ENCODE measurements at places on chromosomes 13 and 19.

DNA sequence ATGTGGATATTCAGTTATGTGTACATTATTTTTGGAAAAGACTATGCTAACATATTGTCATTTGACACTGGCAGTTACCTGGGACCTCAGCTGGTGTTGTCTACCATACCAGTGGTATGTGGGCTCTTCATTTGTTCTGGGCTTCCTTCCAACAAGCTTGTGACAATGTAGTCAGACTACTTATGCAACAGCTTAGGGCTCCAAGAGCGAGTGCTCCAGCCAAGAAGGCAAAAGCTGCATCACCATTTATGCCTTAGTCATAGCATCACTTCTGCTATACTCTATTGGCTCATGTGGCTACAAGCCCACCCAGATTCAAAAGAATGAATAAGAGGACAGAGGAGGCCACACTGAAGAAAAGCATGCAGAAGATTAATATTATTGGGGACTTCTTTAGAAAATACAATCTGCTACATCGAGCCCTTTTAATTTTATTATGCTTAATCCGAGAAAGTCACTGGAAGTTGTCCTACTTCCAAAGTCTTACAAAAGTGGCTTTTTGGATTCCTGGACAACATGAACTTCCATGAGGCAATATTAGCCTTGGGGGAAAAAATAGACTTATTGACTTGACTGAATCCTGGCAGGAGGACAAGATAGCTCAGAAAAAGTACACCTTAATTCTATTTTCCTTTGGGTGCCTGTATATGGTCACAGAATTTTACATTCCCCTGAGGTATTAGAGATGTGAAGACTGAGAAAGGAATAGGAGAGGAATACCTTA lies 529.4 kb upstream of the HTR2A start:
- no peak for DNase-seq

DNA sequence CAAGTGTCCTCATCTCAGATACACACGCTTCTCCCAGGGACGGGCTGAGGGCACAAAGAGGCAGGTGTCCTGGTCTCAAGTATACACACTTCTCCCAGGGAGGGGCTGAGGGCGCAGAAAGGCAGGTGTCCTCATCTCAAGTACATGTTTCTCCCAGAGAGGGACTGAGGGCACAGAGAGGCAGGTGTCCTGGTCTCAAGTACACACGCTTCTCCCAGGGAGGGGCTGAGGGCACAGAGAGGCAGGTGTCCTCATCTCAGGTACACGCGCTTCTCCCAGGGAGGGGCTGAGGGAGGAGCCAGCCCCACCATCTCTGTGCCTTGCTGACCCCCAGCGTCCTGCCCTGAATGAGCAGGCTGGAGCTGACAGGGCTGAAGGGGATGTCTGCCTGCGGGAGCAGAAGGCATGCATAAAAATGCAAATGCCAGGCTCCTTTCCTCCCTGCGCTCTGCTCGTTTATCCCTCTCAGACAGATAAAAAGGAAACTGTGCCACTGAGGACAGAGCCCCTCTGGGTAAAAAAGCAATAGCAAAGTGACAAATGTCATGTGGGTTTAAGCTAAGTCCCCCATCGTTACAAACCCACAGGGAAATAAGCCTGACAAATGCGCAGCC lies 96.1 kb upstream of the UQCRFS1 start:
- DNase-seq: no peak

GRCh38 chr13:30551189-30551588 lies 66.5 kb upstream of the USPL1 start:
- no peak for DNase-seq

GRCh38 chr13:25001476-25002206 lies 94.3 kb upstream of the PABPC3 start:
- no peak for DNase-seq

- DNase-seq: no peak
These were observed 19.0 kb downstream of the EPS8L1 start for GRCh38 chr19:55094456-55095259.

DNA sequence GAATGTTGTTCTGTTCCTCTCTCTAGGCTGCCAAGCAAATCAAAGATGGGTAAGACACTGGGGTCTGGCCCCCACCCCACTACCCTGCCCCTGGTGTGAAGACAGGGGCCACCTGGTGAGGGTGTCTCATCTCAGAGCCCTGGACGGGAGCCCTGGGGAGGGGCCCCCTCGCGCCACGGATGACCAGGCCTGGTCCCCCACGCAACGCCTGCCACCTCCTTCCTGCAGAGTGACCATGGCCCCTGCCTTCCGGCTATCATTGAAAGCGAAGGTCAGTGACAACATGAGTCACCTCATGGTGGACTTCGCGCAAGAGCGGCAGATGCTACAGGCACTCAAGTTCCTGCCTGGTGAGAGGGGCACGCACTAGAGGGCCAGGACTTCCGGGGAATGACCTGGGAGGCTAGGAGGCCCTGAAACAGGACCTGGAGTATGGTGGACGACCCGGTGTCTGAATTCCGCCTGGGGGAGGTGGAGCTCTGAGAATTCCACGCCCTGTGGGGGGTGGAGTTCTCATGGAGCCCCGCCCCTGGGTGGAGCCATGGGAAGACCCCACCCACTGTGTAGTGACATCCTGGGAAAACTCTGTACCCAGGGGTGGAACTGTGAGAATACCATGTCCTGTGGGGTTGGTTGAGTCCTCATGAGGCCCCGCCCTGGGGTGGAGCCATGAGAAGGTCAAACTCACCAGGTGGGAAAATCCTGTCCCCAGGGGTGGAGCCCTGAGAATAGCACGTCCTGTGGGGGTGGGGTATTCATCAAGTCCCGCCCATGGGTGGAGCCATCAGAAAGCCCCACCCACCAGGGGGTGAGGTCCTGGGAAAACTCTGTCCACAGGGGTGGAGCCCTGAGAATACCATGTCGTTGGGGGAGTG lies 6.1 kb downstream of the FSD1 start:
- no peak for DNase-seq

DNA sequence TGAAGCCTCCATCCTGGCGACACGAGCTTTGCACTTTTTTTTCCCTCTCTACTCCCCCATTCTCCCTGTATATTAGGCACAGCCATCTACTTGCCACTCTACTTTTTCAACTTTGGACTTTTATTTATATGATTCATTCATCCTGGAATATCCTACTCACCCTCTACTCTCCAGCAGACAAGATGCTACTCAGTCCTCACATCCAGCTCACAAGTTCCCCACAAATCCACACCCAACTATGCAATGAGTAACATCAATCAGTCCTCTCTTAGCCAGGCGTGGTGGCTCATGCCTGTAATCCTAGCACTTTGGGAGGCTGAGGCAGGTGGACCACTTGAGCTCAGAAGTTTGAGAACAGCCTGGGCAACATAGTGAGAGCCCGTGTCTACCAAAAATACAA lies 23.9 kb upstream of the URAD start:
- no peak for DNase-seq

DNA sequence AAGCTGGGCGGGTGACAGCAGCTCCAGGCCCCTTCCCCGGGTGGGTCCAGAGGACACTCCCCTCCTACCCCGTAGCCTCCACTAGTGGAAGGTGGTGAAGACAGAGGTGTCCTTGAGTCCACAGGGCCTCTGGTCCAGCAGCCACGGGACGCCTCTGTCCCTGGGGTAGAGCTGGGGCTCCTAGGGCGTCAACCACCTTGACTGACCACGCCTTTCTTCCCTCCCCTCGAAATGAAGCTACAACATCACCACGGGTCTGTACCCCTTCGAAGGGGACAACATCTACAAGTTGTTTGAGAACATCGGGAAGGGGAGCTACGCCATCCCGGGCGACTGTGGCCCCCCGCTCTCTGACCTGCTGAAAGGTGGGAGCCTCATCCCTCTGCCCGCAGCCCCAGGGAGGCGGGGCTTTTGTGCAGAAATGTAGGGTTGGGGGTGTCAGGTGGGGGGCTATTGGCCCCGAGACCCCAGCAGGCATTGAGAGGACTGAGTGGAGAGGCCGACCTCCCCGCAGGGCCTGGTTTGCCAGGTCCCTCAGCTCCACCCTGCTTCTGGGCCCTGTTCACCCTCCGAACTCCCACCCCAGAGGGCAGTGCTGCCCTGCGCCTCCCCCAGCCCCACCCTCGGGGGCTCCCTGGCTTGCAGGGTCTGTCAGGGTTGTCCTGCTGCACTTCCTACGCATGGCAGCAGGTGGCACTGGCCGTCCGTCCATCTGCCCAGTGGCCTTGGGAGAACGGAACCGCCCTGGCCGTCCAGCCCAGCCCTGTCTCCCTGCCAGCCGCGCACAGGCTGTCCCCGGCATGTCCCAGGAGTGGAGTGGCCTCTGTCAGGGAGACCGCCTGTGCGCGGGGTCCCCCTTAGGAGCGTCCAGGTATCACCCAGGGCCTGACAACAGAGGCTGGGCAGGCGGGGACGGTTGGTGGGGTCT lies 15.7 kb downstream of the STK11 start:
- no peak for DNase-seq

DNA sequence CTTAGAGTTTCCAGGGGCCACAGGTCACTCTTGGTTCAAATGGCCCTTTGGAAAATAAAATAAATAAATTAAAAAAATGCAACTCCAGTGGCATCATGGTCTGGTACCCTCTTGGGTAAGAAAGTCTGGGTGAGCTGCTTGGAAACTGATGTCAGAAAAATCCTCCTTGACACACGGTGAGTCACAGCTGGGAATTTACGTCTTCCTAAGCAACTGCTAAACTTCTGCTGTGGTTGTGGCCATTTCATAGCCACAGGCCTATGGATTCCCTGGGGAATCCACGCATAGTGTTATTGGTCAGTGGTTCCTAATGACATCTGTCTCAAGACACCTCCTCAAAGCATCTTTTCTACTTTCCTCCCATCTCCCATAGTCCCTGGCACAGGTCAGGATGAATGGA lies 220.8 kb downstream of the COG6 start:
- no peak for DNase-seq

DNA sequence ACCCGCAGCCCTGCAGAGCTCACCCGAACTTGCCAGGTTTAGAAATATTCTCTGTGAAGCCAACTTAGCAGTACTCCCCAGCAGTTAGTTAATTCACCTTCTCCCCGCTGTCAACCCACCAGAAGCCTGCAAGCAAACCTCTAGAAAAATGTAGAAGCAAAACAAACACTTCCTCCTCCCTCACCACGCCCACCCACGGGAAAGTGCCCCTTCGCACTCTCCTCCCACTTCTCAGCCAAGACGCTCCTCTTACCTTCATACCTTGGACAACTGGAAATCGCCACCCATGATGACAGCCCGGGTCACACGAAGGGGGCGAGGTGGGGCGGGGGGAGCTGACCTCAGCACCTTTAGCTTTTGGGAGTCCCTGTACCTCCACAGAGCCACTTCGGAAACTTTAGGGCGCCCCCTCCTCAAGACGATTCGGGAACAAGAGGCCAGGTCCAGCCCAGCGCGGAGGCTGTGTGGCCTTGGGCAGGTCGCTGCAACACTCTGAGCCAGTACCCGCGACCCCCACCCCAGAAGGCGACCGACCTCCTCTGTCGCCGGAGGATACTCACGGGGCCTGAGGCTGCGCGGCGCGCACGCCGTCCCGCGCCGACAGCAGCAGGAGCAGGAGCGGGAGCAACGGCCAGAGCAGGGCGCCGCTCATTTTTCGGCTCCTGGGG lies 485 bp downstream of the CPAMD8 start:
- DNase-seq: no peak

GRCh38 chr13:51734786-51735185 lies 69.2 kb downstream of the DHRS12 start:
- no peak for DNase-seq

DNA sequence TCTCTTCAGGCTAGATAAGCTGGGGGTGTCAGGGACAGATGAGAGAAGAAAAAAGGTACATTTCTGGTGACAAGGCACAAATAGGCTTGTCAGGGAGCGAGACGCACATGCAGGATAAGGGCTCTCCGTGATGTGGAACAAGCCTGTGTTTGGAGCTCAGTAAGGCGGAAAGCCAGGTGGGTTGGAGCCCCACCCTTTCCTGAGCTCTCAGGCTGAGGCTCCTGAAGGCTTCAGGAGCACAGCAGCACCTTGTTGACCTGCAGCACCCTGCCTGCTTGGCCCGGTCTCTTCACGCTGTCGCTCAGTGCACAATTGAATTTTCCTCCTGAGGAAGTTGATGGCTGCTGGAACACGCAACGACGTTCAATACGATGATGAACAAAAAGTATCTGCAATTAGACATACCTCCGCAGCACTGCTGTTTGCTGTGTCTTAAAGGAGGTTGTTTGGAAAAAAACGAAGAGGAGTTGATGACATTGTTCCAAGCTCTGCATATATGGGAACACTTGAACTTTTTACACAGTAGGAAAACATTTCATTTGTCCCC lies 29.3 kb downstream of the SERP2 start:
- DNase-seq: no peak

DNA sequence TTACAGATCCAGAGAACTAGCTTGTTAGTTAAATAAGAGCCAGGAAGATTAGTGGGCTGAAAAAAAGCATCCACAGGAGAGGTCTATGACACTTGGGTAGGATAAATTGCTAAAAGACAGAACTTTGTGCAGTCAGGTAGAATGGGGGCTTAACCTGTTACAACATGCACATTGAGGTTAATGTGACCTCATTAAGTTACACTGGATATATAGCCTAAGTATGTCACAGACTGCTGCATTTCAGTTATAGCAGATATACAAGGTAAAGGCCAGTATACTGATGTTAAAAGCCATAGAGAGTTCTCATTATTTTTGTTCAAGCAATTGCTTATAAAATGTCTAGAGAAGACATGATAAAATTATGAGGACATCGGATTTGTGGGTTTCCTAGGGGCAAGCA lies 1179.9 kb upstream of the PCDH9 start:
- no peak for DNase-seq

All from NCI-H2081 treated with DMSO at 0.1 percent for 48 hours (cell line).